ENCODE measurements at places on chromosomes 2 and 18.
A peak's percentile ranks its signal among the peaks of the same experiment; 100 is the strongest.

- no peak for DNase-seq
Measured at GRCh38 chr2:187497858-187498463, 49.9 kb upstream of the CALCRL start.

DNA sequence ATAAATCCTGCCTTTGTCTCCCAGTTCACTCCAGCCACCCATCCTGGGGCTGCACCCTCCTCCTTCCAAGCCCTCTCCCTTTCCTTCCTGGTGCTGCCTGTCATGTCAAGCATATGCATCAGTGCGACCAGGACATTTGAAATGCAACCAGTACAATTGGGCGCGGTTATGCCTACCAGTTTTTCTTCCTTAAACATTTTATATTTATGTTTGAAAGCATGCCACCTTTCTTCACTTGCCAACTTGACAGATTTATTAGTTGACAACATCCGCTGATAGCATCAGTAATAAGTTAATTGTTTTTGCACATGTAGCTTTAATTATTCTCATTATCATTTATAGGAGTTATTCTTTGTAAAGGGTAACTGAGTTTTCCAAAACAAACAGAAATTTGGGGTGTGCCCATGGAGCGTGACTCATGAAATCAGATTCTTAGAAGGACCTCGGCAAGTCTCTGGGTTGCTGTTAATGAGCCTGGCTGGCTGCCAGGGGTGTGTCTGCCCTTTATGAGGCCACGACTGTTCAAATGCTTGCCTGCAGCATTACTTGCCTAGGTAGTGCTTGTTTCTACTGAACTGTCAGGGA, 32.8 kb upstream of the IL1B start:
- DNase-seq, result peak; percentile 6

DNA sequence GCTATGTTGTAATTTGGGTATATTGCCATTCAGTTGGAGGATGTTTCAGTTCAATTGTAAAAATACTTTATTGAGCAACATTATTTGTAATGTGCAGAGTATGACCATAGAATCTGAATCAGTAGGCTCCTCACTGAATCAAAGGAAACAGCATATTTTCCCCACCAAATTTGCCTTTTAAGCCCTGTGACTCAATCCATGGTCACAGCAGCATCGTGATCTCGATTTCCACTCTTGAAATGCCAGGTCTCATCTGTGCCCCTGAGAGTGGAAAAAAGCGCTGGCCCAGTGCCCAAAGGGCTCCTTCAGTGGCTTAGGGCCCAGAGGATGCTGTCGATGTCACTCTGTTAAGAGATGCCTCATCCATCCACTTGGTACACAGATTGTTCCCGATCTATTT, 57.5 kb downstream of the FHOD3 start:
- no peak for DNase-seq

DNA sequence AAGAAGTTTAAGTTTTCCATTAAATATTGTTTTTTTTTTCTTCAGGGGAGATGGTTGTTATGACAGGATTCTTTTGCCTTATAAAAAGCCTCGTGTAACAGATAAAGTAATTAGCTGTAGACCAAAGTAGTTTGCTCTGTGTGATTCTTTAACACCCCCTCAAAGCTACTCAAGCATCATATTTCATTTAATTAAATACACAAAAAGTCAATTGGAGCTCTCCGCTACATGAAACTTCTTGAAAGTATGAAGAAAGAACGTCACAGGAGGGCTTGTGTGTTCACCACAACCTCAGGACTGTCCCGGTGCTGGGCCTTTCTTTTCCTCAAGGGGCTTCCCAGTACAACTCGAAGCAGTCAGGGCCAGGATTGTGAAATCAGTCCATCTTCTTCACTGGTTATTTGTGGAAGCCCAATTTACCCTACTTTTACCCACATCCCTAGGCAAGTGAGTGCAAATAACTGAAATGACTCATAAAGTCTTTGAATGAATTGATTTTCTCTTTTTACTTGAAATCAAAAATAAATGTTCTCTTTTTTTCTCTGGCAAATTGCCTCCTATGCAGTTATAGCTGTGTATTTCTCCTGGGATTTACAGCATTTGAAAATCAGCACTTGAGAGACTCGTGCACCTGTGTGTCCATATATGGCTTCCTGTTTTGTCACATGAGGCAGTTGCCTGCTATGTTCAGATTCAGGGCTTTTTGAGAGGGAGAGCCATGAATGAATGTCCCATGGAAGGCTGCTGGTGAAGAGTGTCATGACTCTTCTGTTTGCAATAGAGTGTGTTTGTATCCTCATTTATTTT, 48.6 kb downstream of the LINC00305 start:
- DNase-seq, result no peak

GRCh38 chr2:80001701-80002101, 302.9 kb downstream of the LRRTM1 start:
- DNase-seq, result no peak

DNA sequence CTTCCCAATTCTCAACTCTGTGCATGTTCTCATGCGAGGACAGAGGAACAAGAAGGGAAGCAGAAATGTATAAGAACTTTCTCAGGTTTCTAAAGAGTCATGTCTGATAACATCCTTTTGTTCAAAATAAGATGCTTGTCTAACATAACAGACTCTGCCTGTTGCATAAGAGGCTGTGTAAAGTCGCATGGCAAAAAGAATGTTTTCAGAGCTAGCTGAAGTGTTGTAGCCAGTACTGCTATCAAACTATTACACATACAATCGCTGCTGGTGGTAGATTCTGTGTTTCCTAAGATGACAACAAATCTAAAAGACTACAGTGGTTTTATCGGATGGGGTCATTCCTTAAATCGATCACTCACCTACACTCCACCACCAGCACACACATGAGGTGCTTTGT, 487.5 kb downstream of the IRS1 start:
- DNase-seq, result no peak
